NCI-H187 treated with DMSO at 0.1 percent for 48 hours (cell line): ENCODE measurements at places on chromosomes 16 and 17.

- no peak for DNase-seq
Measured at GRCh38 chr16:57938936-57939871, 31.7 kb downstream of the CNGB1 start.

GRCh38 chr16:21646091-21646490 lies 6.3 kb downstream of the IGSF6 start:
- DNase-seq = no peak

DNA sequence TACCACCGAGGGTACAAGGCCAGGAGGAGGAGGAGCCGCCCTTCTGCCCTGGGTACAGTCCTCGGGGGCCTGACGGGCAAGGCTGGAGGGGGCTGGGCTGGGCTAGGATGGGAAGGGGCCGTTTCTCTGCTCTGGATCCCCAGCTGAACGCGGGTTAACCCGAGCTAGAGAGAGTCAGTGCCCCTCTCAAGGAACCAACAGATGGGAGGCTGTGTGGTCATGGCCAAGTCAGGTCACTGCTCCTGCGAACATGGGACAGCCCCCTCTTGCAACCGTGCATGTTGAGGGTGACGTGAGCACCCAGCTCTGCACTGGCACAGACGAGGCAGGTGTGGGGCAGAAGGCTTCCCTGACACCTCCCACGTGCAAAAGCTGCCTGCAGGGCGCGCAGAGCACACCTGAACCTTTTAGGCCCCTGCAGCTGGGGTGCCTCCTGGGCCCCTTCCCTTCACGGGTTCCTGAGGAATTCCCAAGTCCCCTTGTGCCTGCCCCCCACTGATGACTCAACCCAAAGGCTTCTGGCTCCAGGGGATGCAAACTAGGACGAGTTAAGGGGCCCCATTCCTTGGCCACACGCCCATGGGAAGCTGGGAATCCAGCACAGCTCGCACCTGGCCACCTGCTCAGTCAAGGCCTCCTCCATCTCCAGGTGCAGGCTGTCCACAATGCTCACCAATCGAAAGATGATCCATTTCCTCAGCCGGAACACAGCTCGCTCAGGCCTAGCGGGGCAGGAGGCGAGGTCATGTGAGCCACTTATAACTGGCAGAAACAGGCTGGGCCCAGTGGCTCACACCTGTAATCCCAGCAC lies 6.3 kb downstream of the MYBBP1A start:
- no peak for DNase-seq

DNA sequence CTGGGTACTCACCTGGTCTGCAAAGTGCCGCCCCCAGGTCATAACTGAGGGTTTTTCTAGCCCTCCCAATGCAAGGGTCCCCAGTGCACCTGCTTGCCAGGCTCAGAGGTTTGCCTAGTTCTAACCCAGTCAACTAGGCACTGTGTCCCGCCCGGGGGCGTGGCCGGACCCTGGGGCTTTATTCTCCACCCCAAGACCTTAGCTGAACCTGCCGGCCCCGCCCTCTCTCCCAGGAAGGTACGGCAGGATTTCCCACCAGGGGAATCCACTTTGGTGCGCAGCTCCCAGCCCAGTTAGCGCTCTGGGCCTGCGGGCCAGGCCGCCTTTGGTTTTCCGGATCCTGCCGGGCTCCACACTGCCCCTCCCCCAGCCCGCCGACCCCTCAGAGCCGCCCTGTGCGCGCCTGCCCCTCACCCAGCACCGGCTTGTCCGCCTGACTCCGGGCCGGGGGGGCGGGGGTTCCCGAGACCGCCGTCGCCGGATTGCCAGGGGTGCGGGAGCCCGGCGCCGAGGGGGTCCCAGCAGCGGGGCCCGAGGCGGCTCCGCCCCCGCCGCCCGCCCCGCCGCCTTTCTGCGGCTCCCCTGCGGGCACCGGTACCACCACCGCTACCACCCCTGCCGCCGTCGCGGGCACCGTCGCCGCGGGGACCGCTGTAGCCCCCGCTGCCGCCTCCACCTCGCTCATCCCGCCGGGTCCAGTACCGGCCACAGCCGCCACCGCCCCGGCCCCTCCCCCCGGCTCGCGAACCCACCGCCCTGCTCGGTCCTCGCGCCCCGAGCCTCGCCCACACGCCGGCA lies 424 bp downstream of the YBX2 start:
- DNase-seq = no peak

DNA sequence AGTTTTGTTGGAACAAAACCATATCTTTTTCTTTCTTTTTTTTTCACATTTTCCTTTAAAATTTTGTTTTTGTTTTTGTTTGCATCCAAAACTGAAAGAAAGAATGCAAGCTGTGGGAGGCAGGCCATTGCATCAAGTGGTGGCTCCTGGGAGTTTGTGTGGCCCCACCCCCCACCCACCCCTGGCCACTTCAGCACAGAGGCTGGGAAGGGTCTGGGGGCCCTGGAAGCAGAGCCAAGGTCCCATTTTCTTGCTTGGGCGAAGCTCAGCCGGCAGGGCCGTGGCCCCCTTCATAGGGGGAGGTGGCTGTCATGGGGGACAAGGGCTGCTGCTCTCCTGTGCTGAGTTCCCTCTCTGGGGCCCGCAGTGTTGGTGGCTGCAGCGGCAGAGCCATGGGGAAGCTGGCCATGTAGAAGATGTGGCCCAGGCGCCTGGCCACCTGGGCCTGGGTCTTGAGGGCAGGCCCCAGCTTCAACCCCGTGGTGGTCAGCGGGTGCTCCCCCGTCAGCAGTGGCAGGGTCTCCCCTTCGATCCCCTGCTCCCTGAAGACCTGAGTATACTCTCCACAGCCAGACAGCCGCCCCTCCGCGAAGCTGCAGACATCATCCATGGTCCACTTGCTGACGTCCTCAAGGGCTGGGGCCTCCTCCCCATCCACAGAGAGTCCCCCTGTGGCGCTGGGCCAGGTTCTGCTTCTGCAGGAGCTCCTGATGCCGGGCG lies 19.8 kb downstream of the PAFAH1B1 start:
- DNase-seq = no peak

DNA sequence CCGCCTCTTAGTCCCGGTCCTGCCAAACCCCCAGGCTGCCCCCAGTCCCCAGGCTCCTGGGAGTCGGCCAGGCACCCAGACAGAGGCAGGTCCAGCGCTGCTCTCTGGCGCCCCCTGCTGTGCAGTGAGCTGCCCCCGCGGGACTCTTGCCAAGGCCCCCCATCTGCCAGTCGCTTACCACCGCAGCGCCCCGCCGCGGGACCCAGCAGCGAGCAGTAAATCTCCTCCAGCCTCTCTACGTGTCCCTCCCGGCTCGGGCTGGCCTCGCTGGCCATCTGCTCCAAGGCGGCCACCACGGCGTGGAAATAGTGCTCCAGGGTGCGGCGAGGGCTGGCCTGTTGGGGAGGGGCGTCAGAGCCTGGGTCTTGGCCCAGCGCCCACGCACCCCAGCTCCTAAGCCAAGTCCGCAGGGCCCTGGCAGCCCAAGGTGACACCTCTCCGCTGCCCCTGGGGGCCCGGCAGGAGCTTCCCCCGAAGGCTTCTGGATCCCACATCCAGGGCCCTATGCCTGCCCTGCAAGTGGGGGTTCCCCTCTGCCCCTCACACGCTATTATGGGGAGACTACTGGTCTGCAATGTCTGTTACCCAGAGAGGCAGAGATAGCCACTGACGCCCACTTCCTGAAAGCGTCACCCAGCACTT lies 33.7 kb upstream of the MFSD6L start:
- no peak for DNase-seq

- DNase-seq = no peak
Measured at GRCh38 chr17:67385122-67385988, 8.3 kb downstream of the PITPNC1 start.

DNA sequence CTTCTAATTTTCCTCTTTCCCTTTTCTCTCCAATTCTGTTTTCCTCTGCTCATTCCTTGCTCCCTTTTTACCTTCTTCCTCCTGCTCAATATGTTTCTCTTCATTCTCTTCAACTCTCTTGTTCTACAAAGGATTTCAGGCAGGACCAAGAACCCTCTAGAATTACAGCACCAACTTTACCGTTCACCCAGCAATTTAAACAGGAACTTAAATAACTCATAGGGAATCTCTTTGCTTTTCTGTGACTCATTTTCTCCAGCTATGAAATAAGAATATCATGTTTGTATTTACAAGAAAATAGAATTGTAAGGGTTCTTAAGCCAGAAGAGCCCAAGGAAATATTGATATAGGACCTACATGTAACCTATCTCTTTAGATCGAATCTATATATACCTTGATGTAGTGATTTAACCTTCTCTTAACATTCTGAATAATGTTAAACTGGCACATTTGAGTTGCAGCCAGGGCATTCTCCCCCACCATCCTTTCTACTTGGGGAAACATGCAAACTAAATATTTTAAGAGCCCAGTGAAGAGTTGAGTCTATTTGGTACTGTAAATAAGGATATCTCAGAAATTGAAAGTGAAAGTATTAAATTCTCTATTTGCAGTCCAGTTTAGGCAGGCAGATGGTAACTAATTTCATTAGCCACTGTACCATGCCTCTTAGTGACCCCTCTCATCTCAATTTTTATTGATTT lies 137.0 kb downstream of the ANKFN1 start:
- DNase-seq = no peak

GRCh38 chr16:46822270-46822669 lies 8.7 kb downstream of the C16orf87 start:
- DNase-seq = no peak

GRCh38 chr17:33596899-33597298 lies 303.8 kb upstream of the ASIC2 start:
- DNase-seq = no peak
